NB4 (cell line): ENCODE measurements at places on chromosomes 6 and 20.

GRCh38 chr20:49591217-49591865 is 23.4 kb upstream of the PTGIS start:
- no peak for DNase-seq

DNA sequence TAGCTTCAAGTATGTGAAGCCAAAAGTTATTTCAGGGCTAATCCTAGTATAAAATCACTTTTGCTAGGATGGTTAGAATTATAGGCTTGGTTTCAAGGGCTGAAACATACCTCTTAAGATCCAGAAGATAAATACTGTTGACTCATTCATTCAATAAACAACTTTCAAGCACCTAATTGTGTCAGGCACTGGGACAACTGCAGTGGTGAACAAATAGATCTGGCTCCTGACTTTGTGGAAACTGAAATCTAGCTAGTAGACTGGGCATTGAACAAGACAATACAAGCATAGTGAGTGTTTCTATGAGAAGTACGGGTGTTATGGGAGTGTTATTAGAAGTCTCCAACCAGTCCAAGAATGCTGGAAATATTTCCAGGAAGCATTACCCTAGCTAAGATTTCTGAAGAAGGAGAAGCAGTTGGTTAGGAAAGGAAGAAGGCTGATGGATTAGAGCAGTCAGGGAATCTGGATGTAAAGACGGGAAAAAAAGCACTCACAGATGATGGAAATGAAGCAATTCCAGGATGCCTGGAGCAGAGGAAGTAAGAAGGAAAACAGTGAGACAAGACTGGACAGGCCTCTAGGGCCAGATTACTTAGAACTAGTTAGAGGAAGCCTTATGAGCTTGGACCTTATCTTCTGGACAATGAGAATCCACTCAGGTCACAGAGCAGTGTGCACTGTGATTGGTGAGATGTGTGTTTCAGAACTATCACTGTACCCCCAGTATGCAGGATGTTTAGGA is 132.6 kb upstream of the RAB32 start:
- DNase-seq: no peak

DNA sequence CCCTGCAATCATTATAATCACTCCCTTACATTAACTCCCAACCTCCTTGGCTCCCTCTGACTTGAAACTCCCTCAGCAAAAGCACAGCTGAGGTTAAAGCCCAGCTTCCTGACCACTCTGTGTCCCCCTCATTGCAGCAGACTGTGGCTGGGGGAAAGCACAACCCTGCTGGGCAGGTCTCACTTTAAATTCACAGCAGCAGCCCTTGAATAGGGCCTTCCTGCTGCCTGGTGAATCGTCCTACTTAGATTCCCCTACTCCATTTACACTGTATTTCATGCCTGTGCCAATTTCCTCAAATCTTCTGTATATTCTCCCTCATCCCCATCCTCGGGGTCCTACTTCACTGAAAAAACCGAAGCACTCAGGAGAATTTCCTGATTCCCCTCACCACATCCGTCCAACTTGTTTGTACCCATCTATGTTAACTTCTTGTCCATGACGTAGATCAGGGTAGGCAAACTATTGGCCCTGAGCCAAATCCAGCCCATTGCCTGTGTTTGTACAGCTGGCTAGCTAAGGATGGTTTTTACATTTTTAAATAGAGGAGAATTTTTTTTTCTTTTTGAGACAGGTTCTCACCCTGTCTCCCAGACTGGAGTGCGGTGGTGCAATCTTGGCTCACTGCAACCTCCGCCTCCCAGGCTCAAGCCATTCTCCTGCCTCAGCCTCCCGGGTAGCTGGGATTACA is 31.5 kb upstream of the GCM1 start:
- no peak for DNase-seq

GRCh38 chr6:84260196-84260595 is 32.8 kb upstream of the CEP162 start:
- no peak for DNase-seq

- DNase-seq: peak; percentile 68
Observed at GRCh38 chr6:42963855-42964605, 3.5 kb downstream of the GNMT start.

GRCh38 chr6:74598462-74599393 is 607.1 kb downstream of the COL12A1 start:
- DNase-seq: no peak

GRCh38 chr6:170291271-170292110 is 613 bp upstream of the DLL1 start:
- DNase-seq: peak; percentile 94

- no peak for DNase-seq
Observed at GRCh38 chr6:88165844-88166492, at the start of gene CNR1. TSS of gene CNR1 (minus strand) at chr6:88166347. CDS start at chr6:88145274, 21,073 bp downstream.
